ENCODE measurements at places on chromosomes 6 and 20. TPM values are rescaled to one million over a fixed set of nuclear protein-coding genes. Genes with fewer than 3 reads are reported as not detected.

Gene SLA2
- not detected for total RNA-seq

Gene SEC23B
- total RNA-seq, result 26.6 TPM

Gene PDYN
- not detected for total RNA-seq

Gene OPRM1
- not detected for total RNA-seq

Gene RRBP1
- total RNA-seq, result 76.2 TPM

Gene CST2
- not detected for total RNA-seq

Gene CLVS2
- under 0.01 TPM for total RNA-seq

Gene SLC12A5
- total RNA-seq, result not detected

Gene C6orf58
- not detected for total RNA-seq
